ENCODE measurements at places on chromosomes 3 and 15.

GRCh38 chr15:41841131-41841530 lies 2.5 kb downstream of the PLA2G4B start:
- no peak for DNase-seq

- no peak for DNase-seq
Measured at GRCh38 chr3:171266034-171266739, 194.0 kb downstream of the TNIK start.

DNA sequence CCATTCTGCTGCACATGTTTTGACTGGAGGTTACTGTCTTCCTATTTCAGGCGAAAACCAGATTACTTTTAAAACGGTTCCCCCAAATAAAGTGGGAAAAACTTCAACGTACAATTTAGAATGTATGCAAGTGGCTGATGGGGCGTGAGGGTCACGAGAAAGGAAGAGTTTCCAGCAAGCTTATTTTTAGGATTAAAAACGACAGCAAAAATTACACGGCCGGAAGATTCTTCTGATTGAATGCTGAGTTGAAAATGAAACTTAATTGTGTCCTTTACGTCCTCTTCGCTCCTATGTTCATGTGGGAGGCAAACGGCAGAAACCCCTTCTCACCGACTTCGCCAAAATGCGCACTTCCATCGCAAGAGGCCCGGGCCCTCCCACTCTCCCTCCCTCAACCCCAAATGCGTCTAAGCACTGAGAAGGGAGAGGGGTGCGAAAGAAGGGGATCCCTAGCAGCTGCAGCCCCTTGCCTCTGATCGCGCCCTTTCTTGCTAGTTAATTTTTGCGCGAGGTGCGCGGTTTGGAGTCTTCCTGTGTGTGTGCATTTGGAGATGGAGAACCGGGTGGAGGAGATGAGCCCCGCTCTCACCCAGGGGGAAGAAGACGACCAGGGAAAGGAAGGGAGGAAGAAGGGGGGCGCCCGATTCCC lies 656 bp downstream of the CD47 start:
- DNase-seq, result no peak

DNA sequence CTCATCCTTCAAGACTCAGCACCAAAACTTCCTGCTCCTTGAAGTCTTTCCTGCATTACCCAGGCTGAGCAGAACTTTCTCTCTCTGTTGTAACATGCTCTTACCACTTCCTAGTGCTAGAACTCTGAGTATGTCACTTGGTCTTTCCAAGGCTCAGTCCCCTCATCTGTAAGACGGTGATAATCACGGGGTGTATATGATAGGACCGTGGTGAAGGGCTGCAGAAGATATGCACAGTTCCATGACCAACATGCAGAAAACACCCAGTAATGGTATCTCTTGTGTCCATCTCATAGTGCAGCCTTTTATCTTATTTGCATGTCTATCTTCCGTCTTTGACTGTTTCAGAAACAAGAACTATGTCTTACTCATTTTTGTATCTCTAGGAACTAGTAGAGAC lies 154.5 kb downstream of the ZNF621 start:
- no peak for DNase-seq

Data from NCI-H1048 (cell line).